ENCODE measurements at places on chromosomes 16 and 17.
A peak's percentile ranks its signal among the peaks of the same experiment; 100 is the strongest.

DNA sequence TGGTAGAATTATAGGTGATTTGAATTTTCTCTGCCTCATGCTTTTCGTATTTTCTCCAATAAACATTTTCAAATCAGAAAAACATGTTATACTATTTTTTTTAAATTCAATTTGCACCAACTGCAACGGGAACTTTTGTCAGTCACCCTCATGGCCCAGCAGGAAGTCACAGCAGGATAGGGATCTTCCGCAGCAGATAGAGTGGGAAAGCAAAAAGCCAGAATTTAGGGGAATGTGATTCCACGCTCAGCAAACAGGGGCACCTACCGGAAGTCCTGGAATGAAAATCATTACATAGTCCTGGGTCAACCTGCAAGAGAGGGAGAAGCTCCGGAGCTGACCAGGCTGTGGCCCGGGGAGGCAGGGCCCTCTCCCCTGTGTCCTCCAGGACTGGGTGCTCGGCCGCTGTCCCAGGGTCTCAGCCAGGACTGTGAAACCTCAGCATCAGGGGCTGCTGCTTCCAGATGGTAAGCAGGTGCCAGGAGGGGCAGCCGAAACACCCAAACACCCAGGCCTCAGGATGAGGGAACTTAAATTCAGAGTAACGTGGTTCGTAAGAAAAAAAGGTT lies 3.9 kb downstream of the SLC47A2 start:
- no peak for DNase-seq

GRCh38 chr16:78962457-78962929 lies 638.0 kb downstream of the MAF start:
- no peak for DNase-seq

- no peak for DNase-seq
Observed at GRCh38 chr16:46573008-46573833, 48.0 kb downstream of the SHCBP1 start.

GRCh38 chr17:50365649-50366393 lies 7.2 kb downstream of the MRPL27 start:
- DNase-seq: no peak

- no peak for DNase-seq
Observed at GRCh38 chr16:9909072-9909825, 273.0 kb downstream of the GRIN2A start.

DNA sequence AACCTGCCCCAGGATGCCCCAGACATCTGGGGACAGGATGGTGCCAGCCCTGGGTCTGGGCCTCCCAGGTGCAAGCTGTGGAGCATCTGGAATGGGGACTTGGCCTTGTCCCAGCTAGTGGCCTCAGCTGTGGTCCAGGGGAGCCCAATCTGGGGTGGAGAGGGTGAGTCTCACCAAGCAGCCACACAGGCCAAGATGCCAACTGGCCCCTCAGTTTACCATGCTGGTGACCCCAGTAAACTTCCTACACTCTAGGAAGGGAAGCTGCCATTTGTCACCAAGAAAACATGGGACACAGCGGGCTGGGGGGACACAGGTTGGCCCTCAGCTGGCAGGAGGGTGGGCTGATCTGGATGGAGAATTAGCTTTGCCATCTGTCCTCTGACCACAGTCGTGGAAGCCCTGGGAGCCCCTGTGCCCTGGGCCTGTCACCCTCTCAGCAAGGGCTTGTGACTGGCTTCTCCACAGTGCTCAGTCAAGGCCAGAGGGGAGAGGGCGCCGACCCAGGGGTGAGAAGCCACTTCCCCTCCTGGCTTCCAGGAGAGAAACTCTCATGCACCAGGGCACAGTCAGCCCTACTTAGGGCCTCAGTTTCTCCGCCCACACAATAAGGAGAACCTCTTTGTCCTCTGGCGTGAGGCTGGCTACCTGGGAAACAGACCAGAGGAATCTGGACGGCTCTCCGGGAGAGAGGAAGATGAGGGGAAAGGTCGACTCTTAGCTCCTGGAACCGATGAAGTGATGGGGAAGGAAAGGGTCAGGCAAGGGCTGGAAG lies 126.4 kb upstream of the SMURF2 start:
- no peak for DNase-seq

DNA sequence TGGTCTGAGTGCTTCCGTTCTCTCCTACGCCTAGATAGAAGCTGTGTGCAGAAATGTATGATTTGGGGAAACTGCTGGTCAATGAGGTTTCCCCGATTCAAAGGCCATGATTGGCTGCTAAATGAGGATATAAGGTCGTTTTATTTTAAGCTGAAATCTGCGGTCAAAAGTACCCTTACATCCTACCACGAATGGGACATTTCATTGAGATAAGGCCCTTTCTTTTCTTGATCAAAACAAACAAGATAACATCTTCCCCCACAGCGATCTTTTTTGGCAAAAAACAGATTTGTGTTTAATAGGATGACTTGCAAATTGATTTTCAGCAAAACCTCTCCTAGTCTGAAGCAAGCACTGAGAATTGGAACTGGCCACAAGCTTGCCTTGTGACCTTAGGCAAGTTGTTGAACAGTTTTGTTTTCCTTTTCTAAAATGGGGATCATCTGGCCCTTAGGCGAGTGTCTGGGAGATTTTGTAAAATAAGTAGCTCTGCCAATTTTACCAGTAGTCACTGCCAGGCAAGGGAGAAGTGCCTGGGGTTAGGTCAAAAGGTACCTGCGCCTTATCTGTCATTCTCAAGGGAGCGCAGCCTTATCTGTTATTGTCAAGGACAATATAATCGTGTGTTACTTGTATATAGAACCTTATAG lies 635 bp downstream of the SCPEP1 start:
- peak; percentile 37 for DNase-seq

DNA sequence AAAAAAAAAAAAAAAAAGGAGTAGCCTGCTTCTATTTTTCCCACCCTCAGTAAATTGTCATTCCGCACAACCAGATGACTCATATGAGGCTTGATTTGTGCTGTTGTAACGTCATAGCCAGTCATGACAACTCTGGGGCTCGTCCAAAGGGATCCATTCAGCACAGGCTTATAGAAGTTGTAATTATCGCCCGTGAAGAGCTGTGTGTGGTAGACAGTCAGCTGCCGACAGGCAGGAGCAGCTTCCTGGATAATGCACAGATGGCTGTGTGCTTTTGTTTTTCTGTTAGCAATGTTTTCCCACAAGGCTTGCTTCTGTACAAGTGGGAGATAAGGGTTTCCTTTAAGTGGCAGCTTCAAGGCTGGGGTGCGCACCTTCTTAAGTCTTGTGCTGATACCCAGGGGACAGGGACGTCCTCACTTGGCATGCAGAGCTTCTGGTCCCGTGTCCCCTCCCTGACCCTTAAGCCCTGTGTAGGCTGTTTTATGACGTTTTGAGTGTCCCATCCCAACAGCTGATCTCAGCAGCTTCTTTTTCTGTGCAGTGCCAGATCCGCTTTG lies 26.0 kb downstream of the SNX29 start:
- no peak for DNase-seq

DNA sequence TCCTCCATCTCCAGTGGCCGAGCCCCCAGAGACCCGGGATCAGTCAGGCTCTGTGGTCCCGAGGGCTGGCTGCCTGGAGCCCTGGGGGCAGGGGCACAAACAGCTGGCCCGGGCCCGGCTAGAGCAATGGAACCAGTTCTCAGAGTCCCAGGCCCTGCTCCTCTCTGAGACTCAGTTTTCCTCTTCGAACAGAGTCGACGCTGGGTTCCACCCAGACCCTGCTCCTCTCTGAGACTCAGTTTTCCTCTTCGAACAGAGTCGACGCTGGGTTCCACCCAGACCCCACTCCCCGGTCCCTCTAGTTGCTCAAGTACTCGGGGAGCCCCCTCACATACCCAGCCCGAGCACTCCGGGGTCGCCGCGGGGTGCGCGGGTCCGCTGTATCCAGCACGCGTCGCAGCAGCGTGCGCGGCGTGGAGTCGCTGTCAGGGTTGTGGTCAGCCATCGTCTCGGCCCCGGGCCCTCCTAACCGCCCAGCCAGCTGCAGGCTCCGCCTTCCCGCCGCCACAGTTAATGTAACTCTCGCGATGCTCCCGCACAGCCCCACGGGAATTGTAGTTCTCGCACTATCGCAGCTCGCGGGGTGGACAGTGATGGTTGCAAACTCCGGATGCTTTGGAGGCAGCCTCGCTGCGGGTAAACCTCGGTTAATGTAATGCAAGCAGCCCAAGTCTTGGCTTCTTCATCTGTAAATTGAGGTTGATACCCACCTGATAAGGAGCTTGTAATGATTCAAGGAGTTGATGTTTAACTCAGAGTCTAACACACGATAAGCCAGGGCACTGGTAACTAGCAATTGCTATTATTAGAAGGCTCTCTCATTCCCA lies 8.5 kb upstream of the THAP11 start:
- peak; percentile 97 for DNase-seq

GRCh38 chr17:68301438-68301959 lies 10.2 kb downstream of the ARSG start:
- no peak for DNase-seq

Measured in RPMI8226 (cell line).